Foreskin keratinocyte (primary cell): ENCODE measurements at places on chromosomes 6 and 20. TPM values are rescaled to one million over a fixed set of nuclear protein-coding genes. Genes with fewer than 3 reads are reported as not detected.

BTNL2 gene
- total RNA-seq = not detected in 2 replicates

POFUT1 gene
- total RNA-seq = 35.3 and 35.9 TPM in 2 replicates

C6orf52 gene
- total RNA-seq = 1.1 and 1.2 TPM in 2 replicates

ADGRF4 gene
- 2.8 and 3.3 TPM in 2 replicates for total RNA-seq

RBBP9 gene
- total RNA-seq = 19.8 and 21.4 TPM in 2 replicates

LCA5 gene
- total RNA-seq = 1.9 and 2.4 TPM in 2 replicates

PDE7B gene
- not detected in 2 replicates for total RNA-seq

FOXC1 gene
- 3.5 and 5.0 TPM in 2 replicates for total RNA-seq

HDGFL1 gene
- not detected in 2 replicates for total RNA-seq

CAP2 gene
- 5.6 and 7.4 TPM in 2 replicates for total RNA-seq

OR12D3 gene
- total RNA-seq = not detected in 2 replicates

CDYL gene
- total RNA-seq = 38.4 and 40.8 TPM in 2 replicates

KCNQ5 gene
- 4.9 and 6.4 TPM in 2 replicates for total RNA-seq

TGM3 gene
- not detected in 2 replicates for total RNA-seq

SIM1 gene
- not detected in 2 replicates for total RNA-seq

NRSN1 gene
- not detected in 2 replicates for total RNA-seq

CLPSL1 gene
- total RNA-seq = not detected in 2 replicates

TRIM10 gene
- total RNA-seq = not detected in 2 replicates

HLA-DRB1 gene
- not detected in 2 replicates for total RNA-seq

SIGLEC1 gene
- not detected in 2 replicates for total RNA-seq

BANF2 gene
- total RNA-seq = not detected in 2 replicates

TRIM40 gene
- not detected in 2 replicates for total RNA-seq

RRAGD gene
- total RNA-seq = 0.04 and 0.14 TPM in 2 replicates

FOXQ1 gene
- 2.8 and 4.5 TPM in 2 replicates for total RNA-seq

ARFGAP1 gene
- 52.2 and 64.0 TPM in 2 replicates for total RNA-seq

SHLD1 gene
- 1.8 and 2.0 TPM in 2 replicates for total RNA-seq

CDH4 gene
- 11.2 and 12.8 TPM in 2 replicates for total RNA-seq

PRR18 gene
- total RNA-seq = not detected in 2 replicates

SEMG1 gene
- total RNA-seq = not detected in 2 replicates

NTSR1 gene
- 2.3 and 2.8 TPM in 2 replicates for total RNA-seq

BFSP1 gene
- 1.4 and 1.8 TPM in 2 replicates for total RNA-seq
